ENCODE measurements at places on chromosomes 6 and 20.

DNA sequence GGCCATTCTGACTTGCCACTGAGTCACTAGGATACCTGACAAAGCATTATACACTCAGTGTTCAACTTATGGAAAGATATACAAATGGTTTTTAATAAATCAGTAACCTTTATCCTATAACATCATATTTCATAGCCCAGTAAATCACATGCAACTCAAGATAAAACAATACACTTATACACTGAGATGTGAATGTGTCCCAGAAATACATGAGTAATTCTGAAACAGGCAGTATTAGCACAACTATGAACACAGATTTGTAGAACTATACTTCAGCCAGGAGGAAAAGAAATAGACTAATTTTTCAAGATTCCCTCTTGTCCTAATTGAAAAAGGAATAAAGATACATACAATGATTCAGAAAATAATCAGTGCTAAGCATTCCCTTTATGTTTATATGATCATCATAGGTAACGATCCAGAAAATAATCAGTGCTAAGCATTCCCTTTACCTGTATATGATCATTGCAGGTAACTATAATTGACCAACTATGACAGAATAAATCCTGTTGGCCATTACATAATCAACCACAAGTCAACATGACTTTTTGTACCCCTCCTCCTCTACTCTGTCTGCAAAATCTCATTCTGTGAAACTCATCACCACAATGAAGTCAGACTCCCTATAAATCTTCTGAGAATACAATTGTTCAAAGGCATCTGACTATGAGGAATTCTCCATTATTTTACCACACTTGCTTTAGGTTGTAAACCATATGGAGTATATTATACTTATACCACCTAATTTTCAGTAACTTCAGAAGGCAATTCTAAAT, 30.3 kb downstream of the HACE1 start:
- DNase-seq, result no peak

DNA sequence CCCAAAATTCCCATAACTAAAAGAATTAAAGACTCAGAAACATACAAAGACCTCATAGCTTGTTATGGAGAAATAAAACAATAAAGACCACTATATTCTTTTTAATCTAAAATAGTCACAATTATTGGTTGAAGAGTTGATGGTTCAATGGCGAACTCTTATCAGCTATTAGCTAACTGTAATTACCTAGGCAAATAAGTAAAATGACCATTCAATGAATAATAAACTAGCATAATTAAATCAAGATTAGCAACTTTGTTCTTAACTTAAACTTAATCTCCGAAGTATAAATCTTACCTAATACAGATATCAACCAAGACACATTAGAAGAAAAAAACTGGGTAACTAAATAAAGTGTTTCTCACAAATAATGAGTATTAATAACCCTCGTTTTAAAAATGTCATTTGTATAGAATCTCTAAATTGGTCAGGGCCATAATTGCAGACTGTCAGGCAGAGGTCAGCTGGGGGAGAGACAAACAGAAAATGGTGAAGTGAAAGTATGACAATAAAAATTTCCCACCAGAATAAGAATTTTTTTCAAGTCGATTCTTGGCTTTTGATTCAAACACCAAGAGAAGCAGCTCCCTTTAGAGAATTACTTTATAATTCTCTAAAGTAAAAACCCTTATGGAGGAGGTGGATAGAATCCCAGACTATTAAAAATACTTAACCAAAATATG, 1.7 kb downstream of the FKBP5 start:
- DNase-seq, result no peak

GRCh38 chr20:59634435-59635005, 30.2 kb downstream of the PHACTR3 start:
- DNase-seq, result no peak

DNA sequence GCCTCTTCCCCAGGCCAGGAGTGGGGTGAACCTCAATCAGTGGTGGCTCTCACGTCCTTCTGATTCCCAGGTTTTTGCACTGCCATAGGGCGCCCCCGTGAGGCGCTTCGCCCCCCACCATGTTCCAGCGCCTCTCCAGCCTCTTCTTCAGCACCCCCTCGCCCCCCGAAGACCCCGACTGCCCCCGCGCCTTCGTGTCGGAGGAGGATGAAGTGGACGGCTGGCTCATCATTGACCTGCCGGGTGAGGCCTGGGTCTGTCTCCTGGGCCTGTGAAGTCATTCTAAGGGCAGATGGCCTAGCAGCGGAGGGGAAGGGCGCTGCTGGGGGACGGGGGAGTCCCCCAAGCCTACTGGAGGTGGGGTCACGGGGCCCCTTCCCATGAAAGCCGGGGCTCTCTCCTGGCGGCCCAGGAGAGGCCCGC, 4.5 kb downstream of the TP53INP2 start:
- DNase-seq, result peak; percentile 21

GRCh38 chr20:51470499-51470820, 72.1 kb downstream of the NFATC2 start:
- no peak for DNase-seq

- DNase-seq, result no peak
Measured at GRCh38 chr6:109087661-109088264, 6.9 kb downstream of the SESN1 start.

DNA sequence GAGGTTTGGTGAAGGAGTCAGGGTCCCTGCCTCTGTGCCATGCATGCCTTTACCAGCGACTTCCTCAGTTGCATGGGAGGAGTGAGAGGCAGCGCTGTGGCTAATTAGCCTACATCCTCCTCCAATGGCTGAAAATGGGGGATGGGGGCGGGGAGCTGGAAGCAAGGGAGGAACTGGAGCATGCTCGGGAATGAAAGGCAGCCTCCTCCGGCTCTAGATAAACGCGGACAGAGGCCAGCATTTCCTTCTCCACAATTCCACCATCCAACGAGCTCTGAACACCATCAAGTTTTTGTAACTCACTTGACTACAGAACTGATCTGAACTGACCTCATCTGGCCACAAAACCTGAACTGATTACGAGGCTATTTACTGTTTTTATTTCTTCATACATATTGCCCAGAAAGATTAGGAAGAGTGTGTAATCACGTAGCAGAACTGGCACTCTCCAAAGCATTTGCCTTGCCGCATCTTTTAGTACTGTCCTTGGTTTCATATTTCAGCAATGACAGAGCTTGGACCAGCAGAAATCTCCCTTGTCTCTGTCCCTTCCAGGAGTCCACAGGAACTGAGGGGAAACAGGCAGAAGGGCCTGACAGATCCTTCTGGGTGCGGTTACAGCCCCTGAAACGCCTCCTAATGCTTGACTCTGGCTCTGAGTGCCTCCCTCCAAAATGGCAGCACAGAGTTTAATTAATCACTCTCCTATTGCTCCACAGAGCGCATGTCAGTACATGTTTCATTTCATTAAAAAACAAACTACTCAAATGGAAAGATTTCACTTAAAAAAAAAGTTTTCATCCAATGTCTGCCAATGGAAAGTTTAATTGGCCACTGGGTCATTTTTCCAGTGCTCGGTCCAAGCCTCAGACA, 58.2 kb upstream of the TRAF3IP2 start:
- DNase-seq, result no peak

Measured in activated T-helper 1 cell treated with anti-CD3 and anti-CD28 coated beads, Interleukin-2, amount 50 U/mL, for 16 hours (primary cell).